ENCODE measurements at places on chromosomes 12 and 14.
A peak's percentile ranks its signal among the peaks of the same experiment; 100 is the strongest.

DNA sequence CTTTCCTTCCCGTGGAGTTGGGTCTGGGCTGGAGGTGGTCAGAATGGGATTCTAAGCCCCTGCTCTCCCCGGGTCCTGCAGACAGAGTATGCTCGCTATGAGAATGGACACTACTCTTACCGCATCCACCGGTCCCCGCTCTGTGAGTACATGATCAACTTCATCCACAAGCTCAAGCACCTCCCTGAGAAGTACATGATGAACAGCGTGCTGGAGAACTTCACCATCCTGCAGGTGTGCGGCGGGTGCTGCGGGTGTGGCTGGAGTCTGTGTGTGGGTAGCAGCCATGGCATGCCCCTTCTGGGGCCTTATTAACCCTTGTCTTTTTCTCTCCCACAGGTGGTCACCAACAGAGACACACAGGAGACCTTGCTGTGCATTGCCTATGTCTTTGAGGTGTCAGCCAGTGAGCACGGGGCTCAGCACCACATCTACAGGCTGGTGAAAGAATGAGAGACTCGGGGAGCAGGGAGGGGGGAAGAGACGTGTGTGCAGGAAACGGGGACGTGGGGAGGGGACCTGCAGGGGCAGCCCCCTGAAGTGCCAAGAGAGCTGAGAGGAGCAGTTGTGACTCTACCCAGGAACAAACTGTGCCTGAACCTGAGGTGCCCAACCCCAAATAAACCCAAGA is 37.0 kb upstream of the TSPAN9 start:
- no peak for DNase-seq

DNA sequence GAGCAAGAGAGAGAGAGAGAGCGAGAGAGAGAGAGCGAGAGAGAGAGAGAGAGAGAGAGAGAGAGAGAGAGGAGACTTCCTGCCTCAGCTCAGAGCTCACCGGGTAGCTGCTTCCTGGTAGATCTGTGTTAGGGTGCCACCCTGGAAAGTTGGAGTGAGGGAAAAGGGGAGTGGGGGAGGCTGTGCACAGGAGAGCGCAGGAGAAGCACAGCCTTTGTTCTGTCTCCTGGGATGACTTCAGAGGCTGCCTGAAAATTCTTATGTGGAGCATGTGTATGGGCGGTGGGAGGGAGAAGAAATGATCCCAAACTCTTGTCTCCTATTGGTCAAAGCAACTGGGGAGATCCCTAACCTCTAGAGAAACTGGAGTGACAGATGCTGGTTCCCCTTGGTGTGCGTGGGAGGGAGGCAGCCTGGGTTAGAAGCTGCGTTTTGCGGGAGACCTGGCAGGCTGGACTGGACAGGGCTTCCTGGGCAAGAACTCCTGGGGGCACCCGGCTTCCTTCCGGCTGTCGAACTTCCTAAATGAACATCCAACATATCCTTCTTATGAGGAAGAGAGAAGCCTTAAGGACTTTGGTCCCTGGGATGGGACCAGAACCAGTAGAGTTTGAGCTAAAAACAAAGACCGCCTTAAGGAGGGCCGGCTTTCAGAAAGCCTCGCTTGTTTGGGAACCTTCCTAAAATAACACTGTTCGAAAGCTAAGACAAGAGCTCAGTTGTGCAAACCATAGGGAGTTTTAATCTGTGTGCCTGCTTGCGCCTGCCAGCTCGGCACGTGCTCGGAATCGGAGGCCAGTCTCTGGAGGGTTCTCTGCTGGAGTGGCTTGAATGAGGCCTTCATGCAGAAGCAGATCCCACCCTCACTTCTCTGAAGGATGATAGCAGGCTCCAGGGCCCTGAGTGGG is 30.4 kb upstream of the BEGAIN start:
- DNase-seq: no peak

GRCh38 chr14:97978341-97978740 is 1181.2 kb downstream of the VRK1 start:
- DNase-seq: peak; percentile 55

- DNase-seq: peak; percentile 89
Measured at GRCh38 chr14:24332268-24332993, 2.4 kb downstream of the ADCY4 start.

- DNase-seq: no peak
Measured at GRCh38 chr12:78120306-78120705, 289.6 kb downstream of the NAV3 start.

DNA sequence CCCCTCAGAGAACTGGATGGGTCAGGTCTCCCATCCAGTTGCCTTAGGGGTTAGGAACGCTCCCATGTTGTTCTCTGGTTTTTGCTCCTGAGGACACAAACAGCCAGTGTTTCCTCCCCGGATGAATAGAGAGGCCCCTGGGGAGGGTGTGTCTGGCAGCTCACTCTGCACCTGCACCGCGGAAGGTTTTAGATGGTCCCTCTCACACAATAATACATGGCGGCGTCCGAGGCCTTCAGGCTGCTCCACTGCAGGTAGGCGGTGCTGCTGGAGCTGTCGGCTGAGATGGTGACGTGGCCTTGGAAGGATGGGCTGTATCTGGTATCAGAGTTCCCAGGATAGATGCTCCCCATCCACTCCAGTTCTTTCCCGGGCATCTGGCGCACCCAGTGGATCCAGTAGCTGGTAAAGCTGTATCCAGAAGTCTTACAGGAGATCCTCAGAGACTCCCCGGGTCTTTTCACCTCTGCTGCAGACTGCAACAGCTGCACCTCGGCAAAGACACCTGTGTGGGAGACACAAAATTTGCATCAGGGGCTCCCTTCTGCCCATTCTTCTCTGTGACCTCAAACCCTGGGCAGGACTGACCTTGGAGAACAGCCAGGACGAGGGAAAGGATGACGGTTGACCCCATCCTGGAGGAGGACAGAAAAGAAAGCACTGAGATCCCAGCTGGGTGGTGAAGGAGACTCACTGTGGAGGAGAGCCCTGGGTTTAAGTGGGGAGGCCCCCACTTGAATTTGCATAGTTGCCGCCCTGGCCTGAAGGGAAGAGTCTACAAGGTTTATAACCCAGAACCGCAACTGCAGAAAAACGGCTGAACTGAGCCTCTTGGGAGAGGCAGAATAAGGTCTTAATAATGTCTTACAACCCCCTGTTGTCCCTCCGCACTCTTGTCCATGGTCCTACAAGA is 1324.8 kb downstream of the TMEM121 start:
- DNase-seq: no peak

GRCh38 chr12:106142591-106143261 is 4.0 kb upstream of the NUAK1 start:
- no peak for DNase-seq
